ENCODE measurements at places on chromosomes 1 and 21.

DNA sequence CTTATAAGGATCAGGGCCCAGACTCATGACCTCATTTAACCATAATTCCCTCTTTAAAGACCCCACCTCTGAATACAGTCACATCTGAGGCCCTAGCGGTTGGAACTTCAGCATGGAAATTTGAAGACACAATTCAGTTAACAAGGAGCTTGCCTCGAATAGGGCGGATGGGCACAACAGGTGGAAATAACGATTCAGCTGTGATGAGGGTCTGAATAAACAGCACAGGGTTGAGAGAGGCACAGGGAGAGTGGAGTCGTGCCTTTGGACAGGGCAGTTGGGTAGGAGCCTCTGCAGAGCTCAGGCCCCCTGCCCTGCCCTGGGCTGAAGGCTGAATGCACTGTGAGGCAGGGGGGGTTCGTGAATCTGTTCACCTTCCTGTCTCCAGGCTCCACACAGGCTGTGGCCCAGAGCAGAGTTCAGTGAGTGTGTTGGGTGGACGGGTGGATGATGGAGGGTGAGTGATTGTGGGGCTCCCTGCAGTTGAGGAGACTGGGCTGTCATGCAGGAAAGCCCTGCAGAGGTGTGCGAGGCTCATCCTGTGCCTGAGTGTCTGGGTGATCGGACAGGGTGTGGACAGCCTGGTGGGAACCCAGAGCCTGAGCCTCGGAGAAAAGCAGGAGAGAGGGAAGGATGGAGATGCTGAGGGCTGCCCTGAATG, 243.1 kb downstream of the FOXD2 start:
- DNase-seq = peak; percentile 75
- H3K27ac ChIP-seq = no peak overlapping the region
- no peaks in the 10 kb centered on the region for H3K36me3 ChIP-seq

GRCh38 chr1:212438831-212439237, 6.1 kb downstream of the NENF start:
- H3K36me3 ChIP-seq = no peaks in the 10 kb centered on the region
- no peak overlapping the region for H3K27ac ChIP-seq
- no peaks in the 10 kb centered on the region for H3K27me3 ChIP-seq
- H3K4me3 ChIP-seq = no peak overlapping the region
- peaks cover 14% of the 10 kb centered on the region for H3K4me1 ChIP-seq

DNA sequence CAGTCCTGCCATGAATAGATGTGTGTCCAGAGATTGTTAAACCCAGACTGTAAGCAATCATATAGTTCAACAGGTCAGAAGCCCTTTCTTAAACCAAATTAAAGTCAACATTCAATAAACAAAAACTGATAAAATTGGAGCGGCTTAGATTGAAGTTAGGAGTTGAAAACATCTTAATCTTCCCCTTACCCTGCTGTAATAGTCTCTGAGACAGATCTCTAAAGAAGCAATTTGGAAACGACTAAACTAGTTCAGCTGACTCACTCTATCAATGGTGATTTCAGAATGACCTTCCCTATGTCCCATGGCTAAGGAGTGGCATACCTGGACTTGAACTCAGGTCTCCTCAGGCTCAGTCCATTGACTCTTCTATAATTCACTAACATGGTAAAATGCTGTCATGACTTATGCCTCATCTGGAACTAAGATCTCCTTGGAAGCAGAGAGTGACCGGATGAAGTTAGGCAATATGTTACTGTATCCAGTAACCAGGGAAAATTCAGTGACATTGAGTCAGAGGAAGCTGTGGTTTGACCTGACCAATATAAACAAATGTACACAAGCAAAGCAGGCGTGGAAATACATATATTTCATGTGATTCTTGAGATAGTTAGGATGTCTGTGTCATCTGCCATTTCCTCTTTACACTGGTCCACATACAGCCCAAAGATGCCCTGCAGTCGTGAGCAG, 30.1 kb downstream of the SGIP1 start:
- peak overlapping the region; percentile 75 for H3K27ac ChIP-seq
- H3K4me3 ChIP-seq = no peak overlapping the region
- H3K36me3 ChIP-seq = no peaks in the 10 kb centered on the region
- H3K4me1 ChIP-seq = peaks cover 35% of the 10 kb centered on the region
- no peak for DNase-seq

GRCh38 chr1:150563340-150564038, 14.3 kb downstream of the ADAMTSL4 start:
- H3K36me3 ChIP-seq = no peaks in the 10 kb centered on the region
- H3K4me3 ChIP-seq = no peak overlapping the region
- peak overlapping the region; percentile 100 for H3K27ac ChIP-seq
- H3K4me1 ChIP-seq = peaks cover 91% of the 10 kb centered on the region
- DNase-seq = no peak

DNA sequence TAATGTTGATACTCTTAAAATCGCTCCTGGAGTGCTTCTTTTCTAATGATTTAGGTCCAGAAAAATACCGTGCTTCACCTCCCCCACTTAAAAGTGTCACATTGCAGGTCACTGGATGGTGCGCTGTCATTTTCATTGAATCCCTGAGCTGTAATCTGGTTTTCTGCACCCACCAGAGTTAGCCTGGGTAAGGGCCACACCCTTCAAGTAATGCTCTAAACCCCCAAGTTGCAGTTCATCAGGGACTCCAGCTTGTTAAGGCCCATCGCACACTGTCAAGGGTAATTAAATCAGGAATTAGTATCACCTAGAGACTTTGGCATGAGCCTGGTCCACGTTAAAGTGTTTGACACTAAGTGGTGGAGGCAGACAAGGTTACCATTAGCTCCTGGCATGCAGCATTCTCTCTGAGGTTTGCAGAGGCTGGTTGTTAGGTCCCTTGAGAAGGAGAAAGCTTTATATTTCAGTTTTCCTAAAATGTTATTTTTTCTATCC, 34.0 kb downstream of the ASTN1 start:
- no peak overlapping the region for H3K4me3 ChIP-seq
- no peaks in the 10 kb centered on the region for H3K36me3 ChIP-seq
- no peaks in the 10 kb centered on the region for H3K27me3 ChIP-seq

DNA sequence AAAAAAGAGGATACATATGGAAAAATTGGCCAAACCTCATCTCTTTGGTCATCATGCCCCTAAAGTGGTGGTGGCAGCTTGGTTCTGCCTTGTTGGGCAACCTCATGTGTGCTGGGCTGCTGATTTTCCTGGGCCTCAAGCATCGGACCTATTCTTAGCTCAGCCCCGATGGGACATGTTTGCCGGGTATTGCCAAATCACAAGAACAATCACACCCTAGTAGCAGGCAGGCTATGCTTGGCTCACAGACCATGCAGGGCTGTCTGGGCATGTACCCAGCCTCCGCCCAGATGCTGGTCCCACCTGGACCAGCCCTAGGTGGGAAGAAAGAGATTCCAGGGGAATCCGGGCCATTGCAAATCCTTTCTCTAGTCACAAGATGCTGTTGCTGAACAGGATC, 189.4 kb upstream of the FGGY start:
- DNase-seq = no peak
- H3K27me3 ChIP-seq = no peaks in the 10 kb centered on the region
- H3K4me3 ChIP-seq = no peak overlapping the region
- no peaks in the 10 kb centered on the region for H3K36me3 ChIP-seq
- H3K4me1 ChIP-seq = peaks cover 33% of the 10 kb centered on the region

DNA sequence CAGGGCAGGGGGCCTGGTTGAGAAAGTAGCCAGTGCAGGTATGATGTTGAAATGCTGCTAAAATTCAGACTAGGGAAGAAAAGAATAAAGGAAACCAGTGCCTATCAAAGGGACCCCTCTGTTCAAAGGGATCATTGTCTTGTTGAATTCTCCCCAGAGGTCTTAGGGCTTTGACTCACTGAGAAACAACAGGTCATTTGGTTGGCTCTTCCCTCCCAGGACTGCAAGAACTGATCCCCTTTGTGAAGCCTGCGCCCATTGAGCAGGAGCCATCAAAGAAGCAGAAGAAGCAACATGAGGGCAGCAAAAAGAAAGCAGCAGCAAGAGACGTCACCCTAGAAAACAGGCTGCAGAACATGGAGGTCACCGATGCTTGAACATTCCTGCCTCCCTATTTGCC, 11.8 kb upstream of the CELSR2 start:
- peaks cover 36% of the 10 kb centered on the region for H3K4me1 ChIP-seq
- no peaks in the 10 kb centered on the region for H3K27me3 ChIP-seq
- H3K27ac ChIP-seq = no peak overlapping the region

- no peaks in the 10 kb centered on the region for H3K4me1 ChIP-seq
- H3K36me3 ChIP-seq = no peaks in the 10 kb centered on the region
- H3K4me3 ChIP-seq = no peak overlapping the region
- no peaks in the 10 kb centered on the region for H3K27me3 ChIP-seq
Measured at GRCh38 chr1:202664083-202664482, 46.2 kb downstream of the SYT2 start.

GRCh38 chr1:15224974-15225373, 22.0 kb upstream of the FHAD1 start:
- no peak overlapping the region for H3K4me3 ChIP-seq
- peak overlapping the region; percentile 59 for H3K27ac ChIP-seq
- peaks cover 13% of the 10 kb centered on the region for H3K4me1 ChIP-seq
- no peak for DNase-seq
- no peaks in the 10 kb centered on the region for H3K27me3 ChIP-seq

- peaks cover 38% of the 10 kb centered on the region for H3K27me3 ChIP-seq
- H3K4me3 ChIP-seq = peak overlapping the region; percentile 49
- no peak overlapping the region for H3K27ac ChIP-seq
Measured at GRCh38 chr1:92483610-92484471, 2.9 kb downstream of the GFI1 start.

- H3K36me3 ChIP-seq = no peaks in the 10 kb centered on the region
- no peaks in the 10 kb centered on the region for H3K27me3 ChIP-seq
- H3K27ac ChIP-seq = peak overlapping the region; percentile 54
- H3K4me1 ChIP-seq = peaks cover 28% of the 10 kb centered on the region
- no peak for DNase-seq
- H3K4me3 ChIP-seq = no peak overlapping the region
Measured at GRCh38 chr1:22814176-22815042, 103.8 kb downstream of the EPHB2 start.

GRCh38 chr1:52759908-52760307, 33.7 kb downstream of the ZYG11B start:
- H3K27ac ChIP-seq = no peak overlapping the region
- no peak overlapping the region for H3K4me3 ChIP-seq
- no peaks in the 10 kb centered on the region for H3K4me1 ChIP-seq
- H3K27me3 ChIP-seq = no peaks in the 10 kb centered on the region
- peaks cover 12% of the 10 kb centered on the region for H3K36me3 ChIP-seq
- DNase-seq = no peak

- H3K27me3 ChIP-seq = no peaks in the 10 kb centered on the region
- H3K27ac ChIP-seq = no peak overlapping the region
- H3K36me3 ChIP-seq = no peaks in the 10 kb centered on the region
- no peak for DNase-seq
- H3K4me3 ChIP-seq = no peak overlapping the region
- no peaks in the 10 kb centered on the region for H3K4me1 ChIP-seq
Measured at GRCh38 chr1:219049501-219049900, 124.2 kb upstream of the LYPLAL1 start.

- H3K27me3 ChIP-seq = no peaks in the 10 kb centered on the region
- no peaks in the 10 kb centered on the region for H3K36me3 ChIP-seq
- H3K27ac ChIP-seq = no peak overlapping the region
- no peak overlapping the region for H3K4me3 ChIP-seq
Measured at GRCh38 chr1:92754719-92755050, 30.2 kb downstream of the EVI5 start.

GRCh38 chr1:102919659-102920058, 188.7 kb downstream of the COL11A1 start:
- H3K4me1 ChIP-seq = no peaks in the 10 kb centered on the region
- no peak overlapping the region for H3K27ac ChIP-seq
- H3K36me3 ChIP-seq = no peaks in the 10 kb centered on the region
- no peaks in the 10 kb centered on the region for H3K27me3 ChIP-seq

GRCh38 chr1:236952246-236953003, 51.8 kb downstream of the MT1HL1 start:
- no peaks in the 10 kb centered on the region for H3K27me3 ChIP-seq
- H3K4me1 ChIP-seq = no peaks in the 10 kb centered on the region
- no peak overlapping the region for H3K27ac ChIP-seq
- no peak for DNase-seq
- no peak overlapping the region for H3K4me3 ChIP-seq
- no peaks in the 10 kb centered on the region for H3K36me3 ChIP-seq

DNA sequence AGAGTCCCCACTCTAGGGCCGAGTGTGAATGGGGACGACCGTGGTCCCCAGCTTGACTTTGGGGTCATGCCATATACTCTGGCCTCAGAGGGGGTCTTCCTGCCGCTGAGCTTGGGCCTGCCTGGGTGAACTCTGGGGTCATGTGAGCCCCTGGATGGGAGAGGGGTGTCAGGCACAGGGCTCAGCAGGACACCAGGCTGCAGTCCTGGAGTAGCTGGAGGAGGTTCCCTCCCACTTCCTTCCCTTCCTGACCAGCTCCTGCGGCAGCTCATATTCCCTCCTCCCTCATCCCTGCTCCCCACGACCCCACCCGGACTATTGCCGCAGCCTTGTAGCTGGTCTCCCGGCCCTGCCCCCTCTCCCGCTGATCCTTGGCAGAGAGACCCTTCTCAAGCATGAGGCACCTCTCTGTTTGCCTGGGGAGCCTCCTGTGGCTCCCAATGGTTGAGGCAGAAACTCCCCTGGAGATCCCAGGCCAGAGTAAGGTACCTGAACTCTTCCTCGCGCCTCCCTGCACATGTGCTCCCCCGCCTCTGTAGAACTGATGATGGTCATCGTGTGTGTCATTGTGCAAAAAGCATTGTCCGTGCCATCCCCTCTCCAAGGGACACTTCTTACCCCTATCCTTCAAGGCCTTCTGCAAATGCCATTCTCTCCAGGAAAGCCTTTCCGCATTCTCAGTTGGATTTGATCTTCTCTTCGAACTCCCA, 1.8 kb downstream of the TNFRSF1B start:
- H3K4me3 ChIP-seq = peak overlapping the region; percentile 81
- H3K27me3 ChIP-seq = no peaks in the 10 kb centered on the region
- H3K4me1 ChIP-seq = peaks cover 55% of the 10 kb centered on the region
- no peak for DNase-seq
- no peaks in the 10 kb centered on the region for H3K36me3 ChIP-seq
- peak overlapping the region; percentile 90 for H3K27ac ChIP-seq

GRCh38 chr21:32140151-32140550, 138.7 kb downstream of the MIS18A start:
- no peaks in the 10 kb centered on the region for H3K36me3 ChIP-seq
- no peak overlapping the region for H3K27ac ChIP-seq
- H3K27me3 ChIP-seq = no peaks in the 10 kb centered on the region
- DNase-seq = no peak

GRCh38 chr1:210571356-210572284, 242.9 kb downstream of the HHAT start:
- no peaks in the 10 kb centered on the region for H3K4me1 ChIP-seq
- no peak overlapping the region for H3K27ac ChIP-seq
- no peak overlapping the region for H3K4me3 ChIP-seq
- H3K36me3 ChIP-seq = no peaks in the 10 kb centered on the region

- H3K4me3 ChIP-seq = no peak overlapping the region
- H3K36me3 ChIP-seq = no peaks in the 10 kb centered on the region
- no peak overlapping the region for H3K27ac ChIP-seq
Measured at GRCh38 chr1:185560760-185561159, 173.4 kb upstream of the HMCN1 start.

- DNase-seq = no peak
- H3K27ac ChIP-seq = peak overlapping the region; percentile 96
- H3K36me3 ChIP-seq = no peaks in the 10 kb centered on the region
- H3K27me3 ChIP-seq = no peaks in the 10 kb centered on the region
- peak overlapping the region; percentile 53 for H3K4me3 ChIP-seq
Measured at GRCh38 chr1:31943546-31944184, 5.5 kb upstream of the PTP4A2 start.

Measured in vagina (tissue), 2 donors.